ENCODE measurements at places on chromosomes 11 and 22.
A peak's percentile ranks its signal among the peaks of the same experiment; 100 is the strongest.

- no peak for DNase-seq
Measured at GRCh38 chr11:113906038-113906437, 1.4 kb downstream of the HTR3B start.

DNA sequence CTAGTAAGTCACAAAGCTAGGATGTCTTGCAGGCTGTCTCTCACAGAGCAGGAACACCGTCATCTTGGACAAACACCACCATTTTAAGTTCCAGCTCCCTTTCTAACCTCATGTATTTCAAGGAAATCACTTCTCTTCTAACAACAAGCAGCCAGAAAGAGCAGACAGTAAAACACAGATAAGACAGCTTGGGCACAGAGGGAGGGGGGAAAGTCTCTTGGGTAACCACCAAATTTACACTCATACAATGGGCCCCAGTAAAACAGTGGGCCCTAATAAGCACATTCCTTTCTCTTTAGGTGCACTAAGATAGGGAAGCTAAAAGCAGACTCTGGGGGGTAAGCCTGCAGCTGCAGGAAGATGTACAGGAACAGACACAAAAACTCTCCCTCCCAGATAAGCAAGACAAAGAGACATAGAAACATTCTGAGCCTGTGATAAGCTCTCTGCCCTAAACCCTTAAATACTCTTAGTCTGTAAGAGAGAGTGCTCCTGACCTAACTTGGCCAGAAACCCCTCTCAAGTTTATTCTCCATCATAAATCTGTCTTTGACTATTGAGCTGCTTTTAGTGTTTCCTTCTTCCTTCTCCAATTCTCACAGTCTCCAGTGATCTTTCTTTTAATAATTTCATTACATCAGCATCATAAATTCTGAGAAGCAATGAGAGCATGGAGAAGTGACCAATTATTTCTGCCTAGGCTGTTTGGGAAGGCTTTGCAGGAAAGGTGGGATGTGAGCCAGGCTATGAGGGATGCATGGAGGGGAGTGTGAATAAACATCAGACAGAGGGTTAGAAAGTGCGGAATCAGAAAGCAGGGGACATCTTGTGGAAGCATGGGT, 7.4 kb downstream of the OR10D3 start:
- DNase-seq = no peak

- DNase-seq = no peak
Measured at GRCh38 chr11:107669893-107670601, 41.8 kb downstream of the SLN start.

DNA sequence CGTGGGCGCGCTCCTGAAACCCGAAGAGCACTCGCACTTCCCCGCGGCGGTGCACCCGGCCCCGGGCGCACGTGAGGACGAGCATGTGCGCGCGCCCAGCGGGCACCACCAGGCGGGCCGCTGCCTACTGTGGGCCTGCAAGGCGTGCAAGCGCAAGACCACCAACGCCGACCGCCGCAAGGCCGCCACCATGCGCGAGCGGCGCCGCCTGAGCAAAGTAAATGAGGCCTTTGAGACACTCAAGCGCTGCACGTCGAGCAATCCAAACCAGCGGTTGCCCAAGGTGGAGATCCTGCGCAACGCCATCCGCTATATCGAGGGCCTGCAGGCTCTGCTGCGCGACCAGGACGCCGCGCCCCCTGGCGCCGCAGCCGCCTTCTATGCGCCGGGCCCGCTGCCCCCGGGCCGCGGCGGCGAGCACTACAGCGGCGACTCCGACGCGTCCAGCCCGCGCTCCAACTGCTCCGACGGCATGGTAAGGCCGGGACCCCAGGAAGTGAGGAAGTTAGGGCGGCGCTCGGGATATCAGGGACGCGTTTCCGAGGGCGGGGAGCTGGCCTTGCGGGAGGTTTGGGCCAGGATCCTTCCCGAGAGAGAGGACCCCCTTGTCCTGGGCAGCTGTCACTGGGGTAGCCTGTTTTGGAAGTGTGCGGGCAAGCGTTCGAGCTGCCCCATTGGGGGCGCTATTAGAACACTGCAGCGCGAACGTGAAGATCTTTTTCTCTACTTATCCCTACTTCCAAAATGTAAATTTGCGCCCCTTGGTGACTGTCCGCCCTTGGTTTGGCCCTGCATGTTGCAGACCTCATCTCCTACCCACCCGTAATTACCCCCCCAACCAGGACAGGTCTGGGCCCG, 796 bp downstream of the MYOD1 start:
- no peak for DNase-seq

DNA sequence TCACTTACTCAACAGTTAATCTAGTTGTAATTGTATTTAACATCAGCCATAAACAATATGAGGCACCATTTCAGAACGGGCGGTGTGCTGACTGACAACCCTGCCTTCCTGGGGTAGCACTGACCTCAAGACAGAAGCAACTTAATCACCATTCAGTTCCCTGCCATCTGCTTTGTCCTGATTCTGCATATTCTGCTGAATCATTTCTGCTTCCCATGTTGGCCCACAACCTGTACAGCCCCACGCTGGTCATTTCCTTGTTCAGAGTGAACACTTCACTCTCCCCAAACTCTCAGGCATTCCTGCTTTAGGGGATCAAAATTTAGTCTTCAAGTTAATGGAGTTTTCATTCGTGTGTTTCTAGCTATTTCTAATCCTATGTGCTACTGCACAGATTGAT, 132.3 kb upstream of the ZBED5 start:
- no peak for DNase-seq

- DNase-seq = no peak
Measured at GRCh38 chr22:42171946-42172719, 41.5 kb upstream of the CYP2D6 start.

GRCh38 chr11:65822776-65823528, 10.8 kb upstream of the SNX32 start:
- no peak for DNase-seq

DNA sequence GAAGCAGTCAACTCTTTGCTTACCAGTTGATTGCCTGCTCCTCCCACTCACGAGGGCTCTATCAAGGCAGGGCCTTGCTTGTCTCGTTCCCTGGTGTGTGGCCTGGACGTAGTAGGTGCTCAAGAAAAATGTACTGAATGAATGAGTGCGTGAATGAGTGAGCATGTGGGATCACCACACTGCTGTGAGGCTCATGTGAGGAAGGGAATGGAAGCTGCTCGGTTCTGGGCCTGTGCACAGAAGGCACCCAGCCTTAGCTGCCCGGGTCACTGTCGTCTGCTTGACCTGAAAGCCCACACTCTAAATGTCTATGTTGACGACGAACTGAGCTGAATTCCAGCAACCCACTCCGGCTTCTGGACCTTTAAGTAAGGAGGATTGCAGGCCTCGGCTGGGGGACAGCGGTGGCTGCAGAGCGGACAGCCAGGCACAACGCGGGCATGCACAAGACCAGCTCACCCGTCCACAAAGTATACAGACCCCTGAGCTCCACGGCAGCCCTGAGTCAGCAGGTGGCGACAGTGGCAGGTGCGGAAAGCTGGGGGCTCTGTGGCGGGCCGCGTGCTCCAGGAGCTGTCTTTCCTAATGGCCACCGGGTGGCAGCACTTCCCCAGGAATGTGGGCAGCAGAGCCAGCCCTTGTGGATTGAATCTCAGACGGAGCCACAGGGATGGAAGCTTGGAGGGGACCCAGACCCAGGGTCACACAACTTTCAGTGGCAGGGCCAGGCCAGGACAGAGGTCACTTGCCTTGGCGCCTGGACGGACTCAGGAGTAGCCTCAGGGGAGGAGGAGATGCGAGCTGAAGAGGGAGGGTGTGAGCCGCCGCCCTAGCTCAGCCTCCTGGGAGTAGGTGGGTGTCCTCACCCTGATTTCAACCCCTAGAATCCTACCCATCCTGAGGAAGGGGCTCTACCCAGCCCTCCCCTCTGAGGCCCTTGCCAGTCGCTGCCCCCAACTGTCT, 5.0 kb upstream of the PICK1 start:
- peak; percentile 71 for DNase-seq

DNA sequence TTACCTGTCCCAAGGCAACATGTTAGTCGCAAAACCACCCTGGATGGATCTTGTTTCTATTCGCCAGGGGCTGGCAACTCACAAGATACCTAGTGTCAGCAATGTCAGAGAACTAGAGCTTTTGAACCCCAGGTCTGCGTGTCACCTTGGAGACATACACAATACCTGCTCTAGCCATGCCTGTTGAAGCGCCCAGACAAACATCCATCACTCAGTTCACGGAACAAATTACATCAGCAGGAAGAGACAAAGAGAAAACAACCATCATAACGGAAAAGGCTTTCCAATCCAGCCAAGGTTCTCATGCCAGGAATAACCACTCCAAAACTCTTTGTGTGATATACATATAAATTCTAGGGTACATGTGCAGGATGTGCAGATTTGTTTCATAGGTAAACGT, 2.2 kb downstream of the CD59 start:
- DNase-seq = no peak

GRCh38 chr11:32081129-32081641, 9.7 kb upstream of the RCN1 start:
- no peak for DNase-seq
